ENCODE measurements at places on chromosomes 6 and 20.

- DNase-seq = no peak
These were observed 38.5 kb downstream of the TBC1D7 start for GRCh38 chr6:13289789-13290318.

DNA sequence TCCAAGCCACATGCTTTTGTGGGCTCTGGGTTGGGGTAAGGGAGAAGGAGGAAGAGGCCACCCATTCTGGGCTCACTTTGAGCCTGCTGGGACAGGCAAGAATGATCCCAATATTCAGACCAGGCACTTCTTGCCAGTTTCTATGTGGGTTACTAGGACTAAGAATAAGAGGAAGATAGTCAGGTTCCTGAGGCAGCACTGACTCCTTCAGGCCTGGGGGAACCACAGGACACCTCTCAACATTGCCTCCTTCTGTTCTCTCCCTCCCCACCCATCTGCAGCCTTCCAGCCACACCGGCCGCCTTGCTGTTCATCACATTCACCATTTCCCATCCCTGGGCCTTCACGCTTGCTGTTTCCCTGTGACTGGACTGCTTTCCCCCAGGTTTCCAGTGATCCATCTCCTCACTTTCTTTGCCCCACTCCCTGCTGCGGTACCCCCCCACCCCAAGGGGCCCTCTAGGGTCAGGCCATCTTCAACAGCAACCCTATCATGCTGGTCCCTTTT lies 69.2 kb upstream of the SIRPA start:
- no peak for DNase-seq

DNA sequence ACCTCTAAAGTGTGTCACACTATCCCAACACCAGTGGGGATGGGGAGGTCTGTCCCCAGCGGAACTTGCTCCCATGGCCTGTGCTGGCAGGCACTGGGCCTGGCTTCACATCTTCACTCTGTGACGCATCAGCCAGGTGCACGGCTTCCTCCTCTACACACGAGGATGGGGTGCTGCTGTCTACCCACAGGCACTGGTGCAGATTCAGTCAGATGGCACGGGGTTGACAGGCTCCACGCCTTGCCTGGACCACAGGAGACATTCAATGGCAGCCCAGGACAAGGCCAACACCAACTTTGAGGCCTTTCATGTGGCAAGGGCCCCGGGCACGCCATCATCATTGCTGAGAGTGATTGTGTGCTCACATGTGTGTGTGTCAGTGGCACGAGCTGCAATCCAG lies 92.4 kb downstream of the TMEM242 start:
- DNase-seq = no peak

DNA sequence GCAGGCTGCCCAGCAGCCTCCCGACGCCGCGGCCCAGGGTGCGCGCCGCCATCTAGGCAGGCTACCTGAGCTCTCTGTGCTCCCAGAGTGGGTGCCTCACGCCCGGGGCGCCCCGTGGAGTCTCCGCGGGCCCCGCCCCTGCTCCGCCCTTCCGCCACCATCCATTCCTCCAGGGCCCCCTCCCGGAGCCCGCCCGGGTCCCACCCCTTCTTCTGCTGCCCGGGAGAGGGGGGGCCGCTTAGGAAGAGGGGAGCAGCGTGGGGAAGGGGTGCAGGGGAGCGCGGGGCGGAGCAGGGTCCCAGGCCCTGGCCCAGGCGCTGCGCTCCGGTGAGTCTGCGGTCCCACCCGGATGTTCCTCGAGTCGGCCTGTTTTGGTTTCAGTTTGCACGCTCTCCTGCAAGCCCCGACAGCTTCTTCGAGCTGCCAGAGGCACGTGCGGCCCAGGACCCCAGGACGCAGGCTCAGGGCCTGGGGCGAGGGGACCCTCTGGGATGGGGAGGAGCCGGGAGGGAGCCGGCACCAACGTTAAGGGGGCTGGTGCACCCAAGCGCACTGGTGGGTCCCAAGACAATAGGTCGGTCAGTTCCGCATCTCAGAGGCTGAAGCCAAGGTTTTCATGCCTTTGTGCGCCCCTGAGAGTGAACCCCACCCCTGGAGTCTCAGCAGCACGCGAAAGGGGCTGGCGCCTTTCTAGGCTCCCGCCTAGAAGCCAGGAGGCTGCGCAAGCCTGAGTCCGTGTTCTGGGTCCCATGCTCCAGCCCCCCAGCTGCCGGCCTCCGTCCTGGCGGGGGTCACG lies at the start of gene ACSS1:
Gene ACSS1, minus strand, starts transcription at position 89 of the 796 bp plus-strand sequence. Its CDS starts 37 bp downstream, at position 52.
- DNase-seq = peak; percentile 64

DNA sequence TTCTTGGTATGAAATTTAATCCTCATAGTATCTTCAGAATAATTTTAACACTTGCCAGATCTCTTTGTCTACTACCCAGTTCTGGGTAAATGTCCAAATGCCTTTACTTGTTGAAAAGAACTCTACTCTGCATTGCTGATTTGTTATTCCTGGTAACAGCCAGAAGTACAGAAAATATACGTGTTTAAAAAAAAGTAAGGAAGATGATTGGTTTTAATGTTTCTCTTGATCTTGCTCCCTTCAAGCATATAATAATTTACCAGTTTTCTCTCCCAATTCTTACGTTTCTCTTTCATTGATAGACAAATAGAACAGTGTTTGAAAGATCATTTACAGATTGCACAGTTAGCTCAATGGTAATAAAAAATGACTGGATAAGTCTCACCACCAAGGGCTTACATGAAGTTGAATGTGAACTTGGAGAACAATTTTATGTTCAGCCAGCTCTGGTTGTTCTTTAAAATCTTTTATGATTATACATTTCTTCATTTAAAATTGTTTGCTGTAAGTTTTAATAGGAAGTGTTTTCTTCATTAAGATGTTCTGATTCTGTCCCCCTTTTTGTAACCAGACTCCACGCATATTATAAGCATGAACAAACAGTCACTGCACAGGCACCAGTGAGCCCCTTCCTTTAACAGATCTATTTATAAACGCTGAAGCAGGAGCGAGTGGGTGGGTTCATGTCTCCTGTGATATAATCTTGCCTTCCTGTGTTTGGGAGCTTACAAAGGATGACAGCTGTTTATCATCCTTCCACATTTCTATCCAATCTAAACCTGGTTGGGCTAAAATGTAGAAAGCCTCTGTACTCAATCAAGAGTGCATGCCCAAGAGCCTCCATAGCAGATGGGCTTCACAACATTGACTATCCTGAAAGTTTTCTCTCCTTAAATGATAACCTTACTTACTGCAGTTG lies 299.5 kb downstream of the PRL start:
- DNase-seq = no peak

GRCh38 chr6:105990151-105990550 lies 96.0 kb upstream of the PRDM1 start:
- no peak for DNase-seq

GRCh38 chr20:61997891-61998290 lies 67.8 kb downstream of the TAF4 start:
- DNase-seq = no peak

GRCh38 chr6:163355426-163355991 lies 59.0 kb upstream of the QKI start:
- DNase-seq = no peak

GRCh38 chr6:83092756-83093399 lies 25.4 kb downstream of the DOP1A start:
- DNase-seq = no peak

DNA sequence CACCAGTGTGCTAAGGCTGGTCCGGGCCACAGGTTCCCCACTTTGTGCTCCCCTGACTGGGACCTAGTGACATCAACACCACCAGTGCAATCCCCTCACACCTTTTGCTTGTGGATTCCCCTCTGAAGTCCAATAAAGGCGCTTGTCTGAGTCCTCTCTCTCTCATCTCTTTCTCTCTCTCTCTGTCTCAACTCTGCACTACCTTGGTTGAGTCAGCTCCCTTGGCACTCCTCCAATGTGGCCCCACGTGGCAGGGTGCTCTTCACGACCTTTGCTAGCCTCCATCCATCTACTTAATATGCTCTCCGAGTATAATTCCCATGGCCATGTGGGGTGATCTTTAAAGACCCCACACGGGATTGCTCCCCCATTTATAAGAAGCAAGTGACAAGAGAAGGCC lies 385.0 kb downstream of the CD83 start:
- DNase-seq = no peak

DNA sequence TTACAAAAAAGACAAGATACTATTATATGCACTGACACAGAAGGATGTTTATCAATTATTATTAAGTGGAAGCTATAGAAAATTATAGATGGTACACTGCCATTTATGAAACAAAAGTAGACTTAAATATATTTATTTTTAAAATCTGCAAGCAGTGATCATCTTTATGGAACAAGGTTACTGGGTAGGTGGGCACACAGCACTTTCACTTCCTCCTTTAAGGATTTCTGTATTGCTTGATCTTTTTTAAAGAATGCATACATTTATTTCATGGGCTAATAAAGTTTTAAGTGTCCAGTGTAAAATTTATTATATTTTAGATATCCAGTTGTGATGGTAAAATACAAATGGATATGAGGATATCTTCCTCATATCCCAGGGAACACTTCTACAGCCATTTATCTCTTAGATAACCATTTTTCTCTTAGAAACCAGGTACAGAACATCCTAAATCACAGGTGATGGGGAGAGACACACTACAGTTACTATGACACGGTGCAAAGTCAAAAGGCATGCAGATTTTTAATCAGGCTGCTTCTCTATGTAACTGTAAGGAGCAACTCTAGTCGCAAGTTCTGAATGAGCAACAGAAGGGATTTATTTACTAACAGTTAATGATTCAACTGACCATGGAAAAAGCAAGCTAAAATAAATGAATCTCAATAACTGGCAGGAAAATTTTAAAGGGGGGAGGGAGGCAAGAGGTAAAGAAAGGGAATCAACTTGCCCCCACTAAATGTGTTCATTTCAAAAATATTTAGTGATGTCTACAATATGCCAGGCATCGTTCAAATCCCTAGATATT lies 2.2 kb downstream of the FBXL4 start:
- DNase-seq = no peak

DNA sequence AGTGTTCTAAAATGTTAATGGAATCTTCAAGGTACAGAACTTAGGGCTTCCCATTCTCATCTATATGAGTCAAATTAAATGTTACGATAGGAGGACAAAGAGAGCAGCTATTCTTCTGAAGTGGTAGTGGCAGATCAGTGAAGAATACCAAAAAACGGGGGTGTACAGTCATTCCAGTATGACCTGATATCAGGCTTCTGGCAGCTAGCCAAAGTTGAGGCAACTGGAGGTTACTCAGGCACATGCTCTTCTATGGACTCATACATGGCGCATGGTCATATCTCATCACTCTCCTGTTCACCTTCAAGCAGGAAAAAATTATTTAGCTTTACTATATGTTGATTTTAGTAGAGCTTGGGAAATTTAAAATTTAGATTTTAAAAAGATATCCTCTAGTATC lies 1608.8 kb downstream of the GRIK2 start:
- no peak for DNase-seq

- DNase-seq = peak; percentile 49
These were observed 22.7 kb upstream of the RNF24 start for GRCh38 chr20:4038047-4038459.

GRCh38 chr20:46883892-46884291 lies 10.8 kb upstream of the EYA2 start:
- DNase-seq = no peak

DNA sequence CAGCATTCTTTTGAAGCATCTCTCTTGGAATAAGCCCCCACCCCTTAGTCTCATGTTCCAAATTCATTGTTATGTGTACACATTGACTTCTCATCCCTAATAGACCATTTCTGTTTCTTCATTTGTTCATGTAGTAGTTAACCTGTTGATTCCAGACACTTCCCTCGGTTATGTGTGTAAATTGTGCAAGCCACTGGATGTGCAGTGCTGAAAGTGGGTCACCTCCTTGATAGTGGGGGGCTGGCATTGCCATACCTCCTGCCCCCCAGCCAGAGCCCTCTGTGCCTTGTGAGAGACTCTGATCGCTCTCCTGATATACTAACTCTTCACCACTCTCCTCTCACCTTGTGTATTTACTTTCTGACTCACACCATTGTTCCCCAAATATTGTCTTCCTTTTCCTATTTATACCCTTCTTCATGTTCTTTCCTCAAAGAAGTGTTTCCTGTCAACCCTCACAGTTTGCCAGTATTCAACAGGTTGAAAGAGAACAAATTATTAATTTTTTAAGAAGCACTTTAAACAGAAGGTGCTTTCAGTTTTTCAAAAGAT lies 59.0 kb downstream of the HIVEP1 start:
- DNase-seq = no peak

DNA sequence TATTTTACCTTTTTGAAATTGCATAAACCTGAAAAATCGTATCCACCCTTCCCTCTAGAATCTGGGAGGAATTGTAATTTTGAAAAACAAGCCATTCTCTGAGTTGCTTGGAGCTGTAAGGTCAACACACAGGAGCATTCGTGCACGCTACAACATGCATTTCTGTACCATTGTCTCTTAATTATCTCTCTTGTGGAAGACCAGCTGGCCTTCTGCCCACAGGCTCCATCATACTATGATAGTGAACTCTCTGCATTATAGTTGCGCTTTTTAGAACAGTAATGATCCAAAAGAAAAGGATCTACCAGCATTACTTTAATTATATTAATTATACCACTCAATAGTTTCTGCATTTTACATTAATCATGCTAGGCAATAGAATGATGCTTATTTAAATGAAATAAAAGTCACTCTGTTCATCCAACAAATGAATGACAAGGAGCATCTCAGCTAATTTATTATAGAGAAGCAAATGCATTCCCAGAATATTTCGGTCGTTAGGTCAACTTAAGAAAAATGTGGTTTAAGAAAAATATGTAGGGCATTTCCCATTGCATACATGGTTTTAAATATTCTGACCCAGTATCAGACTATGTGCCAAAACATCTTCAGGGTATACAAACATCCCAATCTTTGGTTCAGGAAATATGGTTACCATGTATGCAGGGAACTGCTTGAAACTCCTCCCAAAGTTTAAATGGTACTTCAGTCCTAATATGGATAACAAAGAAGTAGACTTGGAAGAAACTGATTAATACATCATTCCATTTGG lies 263.5 kb downstream of the TFAP2A start:
- no peak for DNase-seq

- no peak for DNase-seq
These were observed 265.0 kb upstream of the EPHA7 start for GRCh38 chr6:93684339-93684738.

GRCh38 chr6:105896052-105896820 lies 189.9 kb upstream of the PRDM1 start:
- no peak for DNase-seq

GRCh38 chr6:1587546-1587945 lies 22.2 kb upstream of the FOXC1 start:
- no peak for DNase-seq

- no peak for DNase-seq
These were observed 45.9 kb upstream of the POU5F1 start for GRCh38 chr6:31216208-31216898.

DNA sequence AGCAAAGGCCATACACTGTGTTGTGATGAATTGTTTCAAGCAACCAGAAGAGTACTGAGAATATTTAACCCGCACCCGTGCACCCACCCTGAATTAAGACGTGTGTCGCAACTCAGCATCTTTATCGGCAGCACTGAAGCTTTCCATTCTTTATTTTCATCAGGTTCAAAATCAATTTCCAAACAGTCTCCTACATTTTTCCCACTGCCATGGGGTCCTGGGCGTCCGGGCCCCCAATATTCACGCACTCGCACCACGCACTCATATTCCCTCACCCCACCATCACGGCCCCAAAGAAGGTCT lies 1.8 kb downstream of the LTB start:
- DNase-seq = no peak
